T follicular helper cell (primary cell): ENCODE measurements at places on chromosomes 4 and X.

GRCh38 chr4:8702516-8703400 is 110.2 kb downstream of the CPZ start:
- no peak for DNase-seq

DNA sequence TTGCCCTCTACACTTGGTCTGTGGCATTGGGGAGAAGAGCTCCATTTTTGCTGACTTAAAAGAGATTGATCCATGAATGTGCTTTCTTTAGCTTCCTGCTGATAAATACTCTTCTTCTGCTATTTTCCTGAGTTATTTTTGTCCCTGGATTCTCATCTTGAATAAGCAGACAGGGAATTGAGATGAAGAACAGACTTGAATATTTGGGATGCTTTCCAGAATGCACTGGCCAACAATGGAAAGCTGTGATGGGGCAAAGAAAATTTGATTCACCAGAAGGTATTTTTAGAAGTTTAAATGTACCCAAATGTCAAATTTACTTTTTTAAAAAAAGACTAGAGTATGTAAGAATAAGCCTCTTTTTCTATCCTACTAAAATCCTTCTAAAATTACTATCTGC is 309.9 kb upstream of the PPP1R2C start:
- DNase-seq = no peak

DNA sequence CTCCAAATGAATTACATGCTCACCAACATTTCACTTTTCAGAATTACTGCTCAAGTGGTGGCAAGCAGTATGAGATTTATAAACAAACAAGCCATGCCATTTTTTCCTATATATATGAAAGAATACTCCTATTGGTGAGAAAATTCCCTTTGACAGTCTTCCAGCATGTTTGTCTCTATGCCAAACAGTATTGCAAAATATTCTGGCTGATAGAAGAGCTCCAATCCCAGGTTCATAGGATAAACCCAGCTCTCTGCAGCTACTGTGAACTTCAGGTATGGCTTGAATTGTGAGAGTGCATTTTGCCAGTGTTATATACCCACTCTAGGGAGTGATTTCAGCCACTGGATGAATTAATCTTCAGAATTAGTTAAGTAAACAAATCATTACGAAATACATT is 108.8 kb downstream of the MAGEC2 start:
- DNase-seq = no peak

DNA sequence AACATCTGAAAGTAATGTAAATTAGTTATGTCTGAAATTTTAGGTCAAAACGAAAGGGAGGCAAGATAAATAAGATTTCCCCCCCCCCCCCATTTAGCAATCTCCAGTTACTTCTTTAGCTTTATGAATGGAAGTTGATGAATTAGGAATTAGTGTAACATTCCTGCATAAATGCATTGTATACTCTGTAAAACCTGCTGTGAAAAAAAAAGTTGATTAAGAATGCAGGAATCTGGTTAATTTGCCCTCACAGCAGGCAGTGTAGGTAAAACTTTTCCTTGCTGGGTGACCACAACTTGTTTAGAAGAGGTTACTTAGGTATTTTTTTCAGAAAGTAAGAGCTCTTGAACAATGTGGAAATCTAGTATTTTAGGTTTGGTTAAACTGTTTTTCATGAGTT is 15.3 kb downstream of the LARP7 start:
- DNase-seq = no peak

GRCh38 chr4:104969394-104970082 is 177.1 kb upstream of the TET2 start:
- no peak for DNase-seq

DNA sequence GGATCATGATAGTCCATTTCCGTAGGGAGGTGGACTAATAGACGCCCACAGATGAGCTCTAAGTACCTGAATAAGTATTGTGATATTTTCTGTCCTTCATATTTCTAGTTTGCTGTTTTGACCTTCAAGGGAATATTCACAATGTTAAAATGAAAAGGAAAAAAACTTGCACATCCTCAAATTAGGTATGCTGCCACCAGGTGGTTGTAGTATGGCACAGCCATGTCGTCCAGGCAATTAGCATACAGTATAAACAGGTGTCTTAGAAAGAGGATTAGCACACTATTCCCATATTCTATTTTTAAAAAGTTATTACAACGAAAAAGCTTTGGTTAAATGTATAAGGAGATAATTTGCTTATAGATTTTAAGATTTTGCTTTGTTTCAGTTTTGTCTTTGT is 802.0 kb downstream of the RPA4 start:
- DNase-seq = no peak

- no peak for DNase-seq
Measured at GRCh38 chr4:89922848-89923416, 28.3 kb downstream of the MMRN1 start.

DNA sequence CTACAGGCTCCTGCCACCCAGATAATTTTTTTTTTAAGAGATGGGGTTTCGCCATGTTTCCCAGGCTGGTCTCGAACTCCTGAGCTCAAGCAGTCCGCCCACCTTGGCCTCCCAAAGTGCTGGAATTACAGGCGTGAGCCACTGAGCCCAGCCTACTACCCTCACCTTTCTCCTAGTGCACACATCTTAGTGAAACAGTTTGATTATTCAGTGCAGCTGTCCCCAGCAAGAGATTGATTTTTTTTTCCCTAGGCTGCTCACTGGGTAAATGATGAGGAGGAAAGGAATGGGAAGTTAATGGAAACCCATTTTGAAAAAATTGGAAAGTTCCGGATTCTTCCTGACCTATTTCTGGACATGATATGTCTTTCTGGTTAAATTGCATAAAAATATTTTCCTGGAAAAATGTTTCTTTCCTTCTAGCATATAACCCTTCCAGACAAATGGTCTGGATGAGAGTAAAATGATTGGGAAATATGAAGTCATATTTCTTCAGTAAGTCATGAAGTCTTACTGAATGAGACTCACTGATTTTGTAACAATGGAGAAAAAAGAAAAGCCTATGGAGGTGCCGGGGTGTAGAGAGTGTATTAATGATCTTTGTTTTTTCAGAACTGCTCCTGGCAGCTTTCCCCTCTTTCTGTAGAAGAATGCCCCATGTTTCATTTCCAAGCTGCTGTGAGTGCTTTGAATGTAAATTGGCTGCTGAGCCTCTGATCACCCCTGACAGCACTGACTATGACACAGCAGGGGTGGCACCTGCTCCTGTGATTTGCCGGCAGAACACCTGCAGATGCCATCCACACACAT is 19.5 kb upstream of the ZNF41 start:
- no peak for DNase-seq

DNA sequence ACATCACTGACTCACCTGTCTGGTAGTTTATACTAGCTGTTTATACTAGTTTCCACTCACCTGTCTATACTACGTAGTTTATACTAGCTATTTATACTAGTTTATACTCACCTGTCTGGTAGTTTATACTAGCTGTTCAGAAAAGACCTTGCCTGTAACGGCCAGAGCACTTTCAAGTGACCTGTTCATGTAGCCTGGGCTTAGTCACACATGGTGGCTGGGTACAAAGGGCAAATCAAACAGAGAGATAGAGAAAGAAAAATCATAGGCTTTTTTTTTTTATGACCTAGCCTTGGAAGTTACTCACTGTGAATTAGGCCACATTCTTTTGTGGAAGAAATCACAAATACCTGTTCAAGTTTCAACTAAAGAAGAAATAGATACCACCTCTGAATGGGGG is 30.7 kb upstream of the SPANXN4 start:
- DNase-seq = no peak

DNA sequence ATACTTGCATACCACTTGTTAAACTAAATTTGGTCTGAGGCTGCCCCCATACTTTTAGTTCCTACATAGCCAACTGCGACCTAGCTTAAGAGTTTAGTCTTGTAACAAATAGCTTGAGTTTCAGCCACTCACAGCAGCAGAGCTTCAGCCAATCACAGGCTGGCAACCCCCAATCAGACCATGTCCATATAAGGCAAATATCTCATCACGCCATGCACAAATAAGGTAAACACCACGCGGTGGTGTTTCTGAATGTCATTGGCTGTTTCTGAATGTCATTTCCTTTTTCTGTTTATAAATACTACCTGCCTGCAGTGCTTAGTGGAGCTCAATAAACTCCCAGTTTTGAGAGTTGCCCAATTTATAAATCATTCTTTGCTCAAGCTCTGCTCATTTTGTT is 143.1 kb upstream of the MAD2L1 start:
- DNase-seq = no peak

DNA sequence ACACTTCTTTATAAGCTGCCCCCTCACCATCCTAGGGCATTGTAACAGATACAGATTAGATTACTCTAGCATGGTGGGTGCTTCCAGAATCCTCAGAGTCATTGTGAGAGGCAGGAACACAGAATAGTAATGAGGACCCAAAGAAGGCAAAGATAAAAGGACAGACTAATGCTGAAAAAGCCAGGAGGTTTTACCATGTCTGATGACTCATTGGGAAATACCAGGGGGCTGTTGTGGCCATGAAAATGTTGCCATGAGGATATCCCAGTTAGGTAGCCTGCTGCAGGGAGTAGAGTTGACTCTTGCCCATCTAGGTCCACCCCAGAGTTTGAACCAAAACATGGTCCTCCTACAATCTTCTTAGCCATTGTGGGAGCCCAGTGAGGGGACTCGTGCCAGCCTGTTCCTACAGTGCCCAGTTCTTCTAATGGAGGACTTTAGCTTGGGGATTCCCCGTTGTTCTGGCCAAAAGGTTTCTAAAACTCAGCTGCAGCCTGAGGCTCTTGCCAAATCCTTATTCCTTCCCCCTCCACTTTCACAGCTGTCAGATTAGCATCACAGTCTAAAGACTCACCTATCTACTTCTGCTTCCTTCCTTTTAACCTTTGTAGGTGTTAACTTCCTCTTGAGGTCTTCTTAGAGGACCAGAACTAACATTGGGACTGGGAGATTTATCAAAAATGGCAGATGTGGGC is 586.0 kb upstream of the AADAT start:
- DNase-seq = no peak

DNA sequence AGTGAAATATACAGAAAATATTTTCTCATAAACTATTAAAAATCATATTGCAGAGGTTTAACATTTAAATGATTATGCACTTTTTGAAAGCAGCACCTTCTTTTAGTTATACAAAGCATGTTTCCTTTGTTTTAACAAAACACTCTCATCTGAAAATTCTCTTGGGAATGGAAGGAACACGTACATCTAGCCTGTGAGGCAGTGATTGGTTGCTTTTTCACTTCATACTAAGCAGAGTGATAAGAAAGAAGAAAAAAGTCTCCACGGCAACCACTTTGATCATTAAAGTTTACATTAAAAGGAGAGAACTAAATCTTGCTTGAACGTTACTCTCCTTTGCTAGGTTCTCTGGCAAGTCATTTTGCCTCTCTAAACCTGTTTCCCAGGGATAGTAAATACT is 41.7 kb upstream of the H2AZ1 start:
- DNase-seq = no peak

DNA sequence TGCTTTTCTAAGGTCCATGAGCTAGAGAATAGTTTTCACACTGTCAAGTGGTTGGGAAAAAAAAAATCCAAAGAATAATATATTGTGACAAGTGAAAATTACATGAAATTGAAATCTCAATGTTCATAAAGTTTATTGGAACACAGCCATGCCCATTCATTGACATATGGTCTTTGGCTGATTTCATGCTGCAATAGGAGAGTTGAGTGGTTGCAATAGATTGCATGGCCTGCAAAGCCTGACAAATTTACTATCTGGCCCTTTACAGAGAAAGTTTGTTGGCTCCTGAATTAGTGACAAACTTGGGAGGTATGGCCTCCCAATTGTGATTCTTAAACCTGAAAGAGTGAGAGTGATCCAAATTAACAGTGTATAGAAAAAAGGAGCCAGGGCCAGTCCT is 115.5 kb upstream of the FAM9C start:
- DNase-seq = no peak

DNA sequence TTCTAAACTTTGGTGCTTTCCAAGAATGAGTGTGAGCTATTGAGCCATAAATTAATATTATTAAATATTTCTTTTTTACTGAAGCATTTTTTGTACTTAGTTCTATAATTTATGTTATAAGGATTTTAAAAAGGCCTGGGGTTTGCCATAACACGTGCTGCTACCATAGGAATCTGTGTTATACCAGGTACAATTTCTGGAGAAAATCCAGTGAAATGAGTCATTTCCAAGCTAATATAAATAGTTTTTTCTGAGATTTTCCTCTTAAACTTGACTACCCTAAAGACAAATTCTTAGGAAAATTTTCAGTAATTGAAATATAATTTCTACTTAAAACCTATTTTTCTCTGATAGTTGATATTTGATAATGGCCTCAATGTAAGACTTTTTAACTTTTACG is 130.8 kb downstream of the TLL1 start:
- DNase-seq = no peak

GRCh38 chr4:112214390-112215264 is 17.0 kb upstream of the AP1AR start:
- no peak for DNase-seq

DNA sequence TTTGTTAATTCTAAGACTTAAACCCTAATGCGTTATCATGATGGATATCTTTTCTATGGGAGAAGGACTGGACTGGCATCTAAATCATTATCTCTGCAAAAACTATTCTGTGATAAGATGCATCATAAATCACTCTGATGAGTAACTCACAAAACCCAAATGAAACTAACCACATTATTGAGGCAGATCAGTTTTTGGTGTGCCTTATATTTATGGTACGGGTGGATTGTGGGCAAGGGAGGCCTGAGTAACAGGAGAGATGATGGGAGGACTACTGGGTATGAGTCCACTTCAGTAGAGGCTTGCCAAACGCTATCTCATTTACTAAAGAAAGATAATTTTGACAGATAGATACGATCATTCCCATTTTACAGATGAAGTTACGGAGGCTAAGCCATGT is 66.4 kb upstream of the GUCY1A1 start:
- no peak for DNase-seq

- no peak for DNase-seq
Measured at GRCh38 chr4:95363559-95363925, 185.2 kb downstream of the UNC5C start.

DNA sequence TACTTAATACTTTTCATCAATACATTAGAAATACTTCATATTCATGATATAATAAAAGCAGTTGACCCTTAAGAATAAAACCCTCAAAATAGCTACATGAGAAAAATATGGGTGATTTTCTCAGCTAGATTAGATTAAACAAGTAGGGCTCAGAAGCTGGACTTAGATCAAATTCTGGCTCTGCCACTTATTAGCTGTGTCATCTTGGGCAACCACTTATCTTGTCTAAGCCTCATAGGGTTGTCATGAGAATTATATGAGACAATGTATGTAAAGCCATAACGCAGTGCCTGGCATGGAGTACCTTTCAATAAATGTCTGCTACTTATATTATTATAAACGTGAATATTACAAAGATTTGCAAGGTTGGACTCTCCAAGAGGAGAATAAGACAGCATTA is 84.3 kb upstream of the PGRMC2 start:
- DNase-seq = no peak

- no peak for DNase-seq
Measured at GRCh38 chr4:102824398-102824797, 3.0 kb downstream of the UBE2D3 start.

DNA sequence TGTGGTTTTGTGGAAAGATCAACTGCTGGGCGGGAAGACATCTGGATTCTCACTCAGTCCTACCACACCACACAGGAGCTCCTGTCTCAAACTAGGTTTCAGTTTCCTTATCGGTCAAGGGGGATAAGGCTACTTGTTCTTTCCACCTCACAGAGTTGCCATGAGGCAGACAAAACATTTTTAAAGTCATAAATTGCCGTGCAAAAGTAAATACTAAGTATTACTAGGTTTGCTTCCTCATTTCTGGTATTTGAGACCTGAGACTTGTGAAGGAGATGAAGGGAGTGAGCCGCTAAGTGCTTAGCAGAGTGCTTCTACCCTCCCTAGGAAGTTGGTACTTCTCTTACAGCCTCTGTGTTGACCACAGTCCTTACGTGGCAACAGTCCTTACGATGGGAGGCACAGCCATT is 1.5 kb downstream of the LAP3 start:
- no peak for DNase-seq

GRCh38 chr4:81164623-81165416 is 50.2 kb downstream of the PRKG2 start:
- DNase-seq = no peak
